Ureter (tissue), 1 donor: ENCODE measurements at places on chromosomes 4 and X. TPM values are rescaled to one million over a fixed set of nuclear protein-coding genes. Genes with fewer than 3 reads are reported as not detected.

GRCh38 chrX:11688201-11688600, 22.5 kb upstream of the ARHGAP6 start:
- no peak for DNase-seq

DNA sequence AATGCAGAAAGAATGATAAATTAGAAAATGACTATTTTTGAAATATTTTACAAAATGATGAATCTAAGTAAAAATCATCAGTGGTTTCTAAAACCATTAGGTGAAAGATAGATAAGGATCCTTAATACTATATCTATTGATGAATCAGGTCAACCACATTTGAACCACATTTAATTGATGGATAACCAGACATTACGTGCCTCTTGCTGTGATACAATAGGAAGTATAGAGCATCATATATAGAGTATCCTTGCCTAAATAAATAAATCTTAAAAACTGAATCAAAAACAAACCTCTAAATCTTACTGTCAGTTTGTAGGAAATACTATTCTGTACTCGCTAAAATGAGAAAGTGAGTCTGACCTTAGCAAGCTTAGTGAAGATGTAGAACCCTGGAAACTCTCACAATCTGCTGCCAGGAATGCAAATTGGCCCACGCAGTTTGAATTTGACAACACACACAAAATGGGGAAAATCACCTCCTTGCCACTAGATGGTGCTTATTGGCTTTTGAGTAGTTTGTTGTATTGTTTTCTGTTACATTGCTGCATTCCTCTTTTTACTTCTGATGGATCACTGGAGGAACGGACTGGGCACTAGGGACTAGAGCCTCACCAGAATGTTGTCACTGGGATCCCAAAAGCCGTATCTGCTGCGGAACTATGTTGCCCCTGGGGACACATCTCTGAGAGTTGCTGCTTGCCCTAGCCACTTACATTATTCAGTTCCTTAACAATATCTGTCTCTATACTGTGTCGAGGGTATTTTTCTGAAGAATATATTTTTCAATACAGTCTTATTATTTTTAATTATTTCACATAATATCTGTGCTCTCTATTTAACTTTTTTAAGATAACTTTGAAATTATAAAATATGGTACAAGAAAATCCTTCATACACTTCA, 25.4 kb upstream of the SLAIN2 start:
- no peak for DNase-seq

DNA sequence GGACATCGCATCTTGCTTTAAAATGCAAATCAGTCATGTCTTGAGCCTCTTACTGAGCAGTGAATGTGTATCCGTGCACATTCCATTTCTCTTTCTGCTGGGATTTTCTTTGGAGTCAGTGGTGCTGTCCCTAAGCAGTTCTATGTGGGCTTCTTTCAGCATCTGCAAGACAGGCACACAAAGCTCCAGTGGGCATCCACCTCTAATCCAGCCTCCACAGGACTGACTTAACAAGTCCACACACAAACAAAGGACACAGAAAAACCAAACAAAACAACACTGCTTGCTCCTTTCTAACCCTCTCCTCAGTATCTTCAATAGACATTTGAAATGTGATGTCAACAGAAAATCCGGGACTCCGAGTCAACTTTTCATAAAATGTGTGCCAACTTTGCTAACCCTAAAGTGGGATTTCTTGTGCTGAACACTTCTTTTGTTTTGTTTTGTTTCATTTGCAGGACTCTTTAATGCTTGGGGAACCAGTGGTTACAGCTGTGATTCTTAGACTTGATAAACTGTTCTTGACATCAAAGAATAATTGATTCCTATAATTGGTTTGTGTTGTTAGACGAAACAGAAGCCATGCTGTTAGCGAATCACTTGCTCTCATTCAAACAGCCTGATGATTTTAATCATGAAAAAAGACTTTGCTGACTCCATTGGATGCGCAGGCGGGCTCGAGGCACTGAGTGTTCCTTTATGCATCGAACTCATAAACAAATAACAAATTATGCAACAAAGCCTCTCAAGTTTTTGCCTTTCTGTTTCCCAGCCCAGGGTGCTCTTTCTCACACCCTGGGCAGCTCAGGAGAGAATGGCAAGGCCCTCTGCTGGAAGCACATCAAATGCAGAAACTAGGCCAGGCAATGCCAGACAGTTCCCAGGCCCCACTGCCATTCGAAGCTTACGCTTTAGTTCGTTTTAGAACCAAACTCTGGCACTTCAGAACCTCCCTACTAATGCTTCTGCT, 20.1 kb downstream of the ETNPPL start:
- DNase-seq: no peak

DNA sequence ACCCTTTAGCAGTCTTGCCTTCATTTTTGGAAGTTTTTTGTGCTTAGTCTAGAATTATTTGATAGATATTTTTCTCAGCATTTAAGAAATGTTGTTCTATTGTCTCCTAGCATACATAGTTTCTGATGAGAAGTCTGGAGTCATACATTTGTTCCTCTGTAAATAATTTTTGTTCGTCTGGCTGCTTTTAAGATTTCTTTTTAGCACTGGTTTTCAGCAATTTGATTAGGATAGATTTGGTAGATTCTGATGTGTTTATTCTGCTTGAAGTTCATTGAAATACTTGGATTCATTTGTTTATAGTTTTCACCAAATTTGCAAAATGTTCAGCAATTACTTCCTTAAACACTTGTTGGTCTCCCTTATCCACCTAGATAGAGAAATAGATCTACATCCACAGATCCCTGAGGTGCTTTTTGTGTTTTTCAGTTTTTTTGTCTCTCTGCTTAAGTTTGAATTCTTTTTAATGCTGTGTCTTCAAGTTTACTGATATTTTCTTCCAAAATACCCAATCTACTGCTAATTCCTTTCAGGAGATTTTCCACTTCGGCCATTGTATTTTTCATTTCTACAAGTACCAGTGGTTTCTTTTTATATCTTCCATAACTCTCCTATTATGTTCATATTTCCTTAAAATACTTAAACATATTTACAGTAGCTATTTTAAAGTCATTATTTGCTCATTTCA, 64.9 kb downstream of the ABLIM2 start:
- no peak for DNase-seq

DNA sequence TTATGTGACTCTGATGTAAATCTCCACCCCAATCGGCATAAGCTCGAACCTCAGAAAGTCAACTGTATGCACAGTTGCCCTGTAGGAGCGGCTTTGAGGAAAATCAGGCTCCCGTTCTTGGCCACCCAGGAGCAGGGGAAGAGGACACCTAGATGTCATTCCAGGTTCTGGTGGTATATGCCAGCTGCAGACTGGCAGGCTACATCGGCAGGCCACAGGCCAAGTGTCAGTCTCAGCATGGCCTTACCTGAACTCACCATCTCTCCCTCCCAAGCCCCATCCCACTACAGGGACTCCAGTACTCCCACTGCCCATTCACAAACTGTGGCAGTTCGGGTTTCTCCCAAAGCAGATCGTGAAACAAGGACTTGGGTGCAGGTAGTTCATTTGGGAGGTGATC, 428.1 kb downstream of the BCOR start:
- DNase-seq: no peak

- no peak for DNase-seq
Observed at GRCh38 chr4:102761906-102762305, 1.1 kb upstream of the MANBA start.

- no peak for DNase-seq
Observed at GRCh38 chr4:76923619-76924357, 25.8 kb upstream of the SEPTIN11 start.

- DNase-seq: no peak
Observed at GRCh38 chrX:142040906-142041305, 137.2 kb downstream of the MAGEC1 start.

GRCh38 chr4:96916711-96917110, 1076.8 kb downstream of the PDHA2 start:
- DNase-seq: no peak

DNA sequence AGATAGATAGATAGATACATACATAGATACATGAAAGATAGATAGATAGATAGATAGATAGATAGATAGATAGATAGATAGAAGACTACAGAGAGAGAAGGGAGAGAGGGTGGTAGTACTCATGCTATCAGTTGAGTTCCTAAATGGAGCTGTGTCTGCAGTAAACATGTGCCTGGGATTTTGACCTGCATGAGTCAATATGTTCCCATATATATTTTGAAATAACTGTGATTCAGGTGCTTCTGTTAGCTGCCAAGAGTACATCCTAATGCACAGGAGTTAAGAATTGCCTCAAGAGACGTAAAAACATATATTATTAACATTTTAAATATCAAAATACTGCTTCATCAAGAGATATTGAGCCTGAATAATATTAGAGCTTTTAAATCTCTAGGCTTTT, 379.4 kb downstream of the GRXCR1 start:
- DNase-seq: no peak

Gene AFAP1
- total RNA-seq: 29.5 TPM
